ENCODE measurements at places on chromosomes 16 and 17.
A peak's percentile ranks its signal among the peaks of the same experiment; 100 is the strongest.

GRCh38 chr17:72334205-72334604, 213.4 kb downstream of the SOX9 start:
- DNase-seq, result no peak

DNA sequence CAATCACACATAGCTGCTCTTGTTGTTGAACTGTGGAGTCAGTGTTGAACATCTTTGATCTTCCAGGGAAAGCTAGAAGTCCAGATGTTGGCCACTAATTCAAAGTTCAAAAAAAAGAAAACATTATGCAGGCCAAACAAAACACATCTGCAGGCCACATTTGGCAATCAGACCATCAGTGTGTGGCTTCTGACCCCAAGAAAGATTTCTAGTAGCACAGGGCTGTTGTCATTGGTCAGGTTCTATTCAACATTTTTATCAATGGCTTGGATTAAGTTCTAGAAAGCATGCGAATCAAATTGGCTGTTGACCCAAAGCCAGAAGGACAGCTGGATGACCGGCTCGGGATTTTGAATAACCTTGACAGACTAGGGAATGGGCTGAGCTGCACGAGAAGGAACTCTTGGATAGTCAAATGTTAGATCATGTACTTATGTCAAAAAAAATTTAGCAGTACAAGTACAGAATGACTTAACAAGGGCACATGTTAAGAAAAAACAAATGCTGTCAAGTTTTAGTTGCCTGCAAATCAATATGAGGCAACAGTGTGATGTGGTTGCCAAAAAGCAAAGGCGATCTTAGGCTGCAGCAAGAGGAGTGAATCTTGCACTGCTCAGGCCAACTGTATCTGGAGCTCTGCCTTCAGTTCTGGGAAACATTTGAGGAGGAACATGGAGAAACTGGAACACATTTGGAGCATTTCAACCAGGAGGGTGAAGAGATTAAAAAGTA, 187.6 kb downstream of the RGS9 start:
- no peak for DNase-seq

- DNase-seq, result no peak
Observed at GRCh38 chr17:74235911-74236371, 22.6 kb downstream of the TTYH2 start.

DNA sequence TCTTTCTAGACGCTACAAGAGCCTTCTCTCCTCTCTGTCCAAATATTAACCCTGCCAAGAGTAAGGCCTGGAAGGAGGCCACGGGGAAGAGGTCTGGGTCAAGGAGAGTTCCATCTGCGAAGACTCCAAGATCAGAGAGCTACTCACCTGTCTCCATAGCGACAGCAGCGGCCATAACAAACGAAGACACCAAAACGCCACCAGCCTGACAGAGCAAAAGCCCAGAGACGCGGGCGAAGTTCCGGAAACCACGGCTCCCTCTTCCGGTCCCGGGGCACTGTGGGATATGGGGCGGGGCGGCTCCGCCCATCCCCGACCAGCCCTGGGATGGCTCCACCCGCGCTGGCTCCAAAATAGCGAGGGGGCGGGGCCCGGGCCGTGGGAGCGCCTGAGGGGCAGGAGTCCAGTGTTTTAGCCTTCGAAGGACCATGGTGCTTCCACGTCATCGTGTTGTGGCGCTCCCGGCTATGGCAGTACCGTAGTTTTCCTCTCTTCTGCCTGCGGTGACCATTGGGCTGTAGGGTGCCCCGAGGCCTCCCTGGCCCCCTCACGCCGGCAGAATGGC, at the start of the genes C17orf100 and MED31:
TSS of gene C17orf100 (plus strand) at position 409 of the 565 bp plus-strand sequence. CDS start at position 561, 152 bp downstream.
TSS of gene MED31 (minus strand) at position 252 of the 565 bp plus-strand sequence. CDS start at position 175, 77 bp downstream.
- peak; percentile 62 for DNase-seq

GRCh38 chr17:7833011-7833794, 814 bp upstream of the KDM6B start:
- no peak for DNase-seq

GRCh38 chr17:20800146-20800545, 220.6 kb downstream of the CDRT15L2 start:
- no peak for DNase-seq

GRCh38 chr16:30352488-30353401, 2.4 kb downstream of the CD2BP2 start:
- DNase-seq, result no peak

All from esophagus squamous epithelium (tissue), 5 donors.